ENCODE measurements at places on chromosomes 1 and 21.

DNA sequence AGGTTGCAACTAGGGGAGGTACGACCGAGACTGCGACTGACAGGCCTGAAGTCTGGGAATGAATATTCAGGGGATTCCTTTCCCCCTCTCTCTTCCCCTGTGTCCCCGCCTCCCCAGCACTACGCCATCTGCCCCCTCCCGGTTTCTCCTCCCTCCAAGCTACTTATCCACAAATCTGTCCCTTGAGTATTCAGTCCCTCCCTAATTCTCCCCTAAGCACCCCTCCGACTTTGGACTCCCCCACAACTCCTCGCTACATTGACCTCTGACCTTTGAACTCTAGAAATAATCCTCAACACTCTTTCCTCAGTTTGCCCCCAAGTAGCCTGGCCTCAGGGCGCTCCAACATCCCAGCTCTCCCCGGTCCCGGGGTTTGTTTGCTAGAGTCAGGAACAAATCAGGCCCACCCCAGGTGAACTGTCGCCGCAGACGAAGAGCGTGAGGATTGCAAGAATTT lies 393 bp downstream of the LYSMD1 start:
- DNase-seq = no peak

DNA sequence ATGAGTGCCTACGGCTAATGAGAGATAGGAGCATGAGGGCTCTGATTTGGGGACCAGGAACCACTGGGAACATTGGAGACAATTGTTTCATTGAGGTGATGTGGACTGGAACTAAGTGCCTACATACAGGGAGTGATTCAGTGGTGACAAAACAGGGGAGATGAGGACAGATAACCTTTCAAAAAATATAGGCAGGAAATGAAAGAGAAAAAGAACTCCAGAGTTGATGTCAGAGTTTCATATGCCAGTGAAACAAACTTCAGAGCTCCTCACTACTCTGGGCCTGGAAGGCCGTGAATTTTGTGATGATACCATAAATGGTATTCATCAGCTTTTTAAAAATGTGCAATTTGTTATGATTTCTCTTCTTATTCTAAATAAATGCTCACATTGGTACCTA lies 39.3 kb downstream of the FASLG start:
- DNase-seq = no peak

GRCh38 chr1:248851390-248851789 lies 7.5 kb downstream of the ZNF692 start:
- DNase-seq = no peak

GRCh38 chr1:28832966-28833365 lies 21.0 kb downstream of the OPRD1 start:
- no peak for DNase-seq

DNA sequence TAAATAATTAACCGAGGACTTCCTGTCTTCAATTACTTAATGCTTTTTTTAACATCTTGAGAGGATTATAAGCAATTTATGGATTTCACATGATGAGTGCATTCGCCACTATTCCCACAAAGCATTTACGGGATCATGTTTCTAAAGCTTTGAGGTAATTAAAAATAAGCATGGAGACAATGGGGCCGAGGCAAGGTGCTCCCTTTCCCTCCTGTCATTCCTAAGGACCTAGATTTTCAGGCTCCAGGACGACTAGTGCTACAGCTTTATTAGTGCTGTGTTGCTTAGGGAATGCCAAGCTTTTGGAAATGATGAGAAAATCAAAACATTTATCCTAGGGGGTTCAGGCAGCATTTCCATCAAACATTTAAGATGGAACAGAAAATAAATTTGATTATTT lies 209.2 kb downstream of the KCTD3 start:
- no peak for DNase-seq

DNA sequence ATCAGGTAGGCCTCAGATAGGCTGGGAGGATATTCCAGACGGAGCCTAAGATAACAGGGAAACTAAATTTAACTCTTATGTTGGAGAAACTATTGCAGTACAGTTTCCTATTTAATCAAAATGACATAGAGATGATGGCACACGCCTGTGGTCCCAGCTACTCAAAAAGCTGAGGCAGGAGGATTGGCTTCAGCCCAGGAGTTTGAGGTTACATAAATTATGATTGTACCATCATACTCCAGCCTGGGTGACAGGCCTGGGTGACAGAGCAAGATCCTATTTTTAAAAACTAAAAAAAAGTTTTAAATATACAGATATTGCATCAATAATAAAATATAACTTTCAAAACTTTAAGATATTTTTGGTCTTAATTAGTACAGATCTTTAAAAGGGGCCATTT lies 25.2 kb upstream of the TAL1 start:
- no peak for DNase-seq

DNA sequence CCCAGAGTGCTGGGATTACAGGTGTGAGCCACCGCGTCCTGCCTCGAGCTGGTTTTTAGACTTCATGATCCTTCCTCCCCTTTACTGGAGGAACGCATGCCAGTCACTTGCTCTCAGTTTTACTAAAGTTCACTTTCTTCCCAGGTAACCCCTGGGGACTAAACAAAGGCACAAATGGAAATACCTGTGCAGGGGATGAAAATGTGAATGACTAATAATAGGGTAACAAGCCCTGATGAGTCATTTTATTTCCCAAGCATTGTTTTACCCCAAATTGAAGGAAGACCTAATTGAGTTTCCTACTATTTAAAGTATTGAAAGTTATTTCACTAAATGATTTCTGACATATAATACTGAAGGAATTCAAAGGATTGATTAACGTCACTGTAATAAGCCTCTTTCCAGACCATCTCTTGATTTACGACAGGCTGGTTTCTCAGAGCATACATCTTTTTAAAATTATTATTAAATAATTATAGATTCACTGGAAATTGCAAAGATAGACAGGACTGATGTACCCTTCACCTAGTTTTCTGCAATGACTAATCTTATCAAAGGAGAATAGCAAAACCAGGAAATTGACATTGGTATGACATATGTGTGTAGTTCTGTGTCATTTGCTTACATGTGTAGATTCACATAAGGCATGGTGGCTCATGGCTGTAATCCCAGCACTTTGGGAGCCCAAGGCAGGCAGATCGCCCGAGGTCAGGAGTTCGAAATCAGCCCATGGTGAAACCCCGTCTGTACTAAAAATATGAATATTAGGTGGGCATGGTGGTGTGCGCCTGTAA lies 53.2 kb upstream of the SOD1 start:
- no peak for DNase-seq
